ENCODE measurements at places on chromosomes 2 and 18. TPM values are rescaled to one million over a fixed set of nuclear protein-coding genes. Genes with fewer than 3 reads are reported as not detected.

TMBIM1 gene
- 225 TPM for total RNA-seq

TNFAIP6 gene
- total RNA-seq = 5.2 TPM

RUFY4 gene
- total RNA-seq = not detected

AOX1 gene
- 12.2 TPM for total RNA-seq

CELF4 gene
- total RNA-seq = 0.22 TPM

IL36RN gene
- total RNA-seq = not detected

NT5DC4 gene
- total RNA-seq = not detected

POMC gene
- 9.0 TPM for total RNA-seq

MAP2 gene
- 6.7 TPM for total RNA-seq

SLC14A1 gene
- 23.9 TPM for total RNA-seq

NEURL3 gene
- total RNA-seq = not detected

PDE1A gene
- total RNA-seq = 7.0 TPM

STAT4 gene
- total RNA-seq = 27.3 TPM

CFAP53 gene
- total RNA-seq = 0.30 TPM

CTNNA2 gene
- total RNA-seq = not detected

All from right atrium auricular region (tissue), 2 donors.